Fibroblast of upper back skin (primary cell): ENCODE measurements at places on chromosomes 11 and 22.

DNA sequence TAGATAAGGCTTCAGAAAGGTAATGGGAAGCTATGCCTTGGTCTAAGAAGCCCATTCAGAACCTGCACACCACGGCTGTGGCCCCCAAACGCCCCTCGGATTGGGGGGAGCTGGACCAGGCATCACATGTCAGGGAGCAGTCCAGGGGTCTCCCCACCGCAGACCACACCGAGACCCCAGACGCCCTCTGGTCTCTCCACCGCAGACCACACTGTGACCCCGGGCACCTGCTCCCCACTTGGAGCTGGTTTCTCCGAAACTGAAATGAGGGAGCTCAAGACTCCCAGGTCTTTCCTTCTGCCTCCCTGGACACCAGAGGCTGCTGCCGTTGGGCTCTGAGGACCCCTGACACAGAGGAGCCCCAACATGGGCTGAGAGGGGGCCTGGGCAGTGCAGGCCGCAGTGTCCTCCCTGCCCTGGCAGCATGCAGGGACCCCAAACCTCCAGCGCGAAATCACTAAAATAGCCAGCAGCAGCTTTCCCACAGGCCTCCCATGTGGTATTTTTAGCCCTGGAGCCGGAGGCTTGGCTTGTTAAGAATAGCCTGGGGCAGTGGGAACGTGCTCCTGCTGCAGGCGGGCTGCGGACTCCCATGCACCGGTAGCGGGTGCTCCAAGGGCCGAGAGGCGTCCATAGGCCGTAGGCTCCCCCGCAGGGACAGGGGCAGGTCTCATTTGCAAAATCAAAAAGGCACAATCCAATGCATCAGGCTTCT lies 7.7 kb downstream of the LINC01488 start:
- DNase-seq, result no peak

- no peak for DNase-seq
Measured at GRCh38 chr11:69005631-69006368, 7.2 kb downstream of the MRGPRF start.

GRCh38 chr22:38125038-38125610 lies 14.6 kb upstream of the BAIAP2L2 start:
- DNase-seq, result no peak

- DNase-seq, result no peak
Measured at GRCh38 chr11:120326845-120327281, 1.8 kb downstream of the TLCD5 start.

DNA sequence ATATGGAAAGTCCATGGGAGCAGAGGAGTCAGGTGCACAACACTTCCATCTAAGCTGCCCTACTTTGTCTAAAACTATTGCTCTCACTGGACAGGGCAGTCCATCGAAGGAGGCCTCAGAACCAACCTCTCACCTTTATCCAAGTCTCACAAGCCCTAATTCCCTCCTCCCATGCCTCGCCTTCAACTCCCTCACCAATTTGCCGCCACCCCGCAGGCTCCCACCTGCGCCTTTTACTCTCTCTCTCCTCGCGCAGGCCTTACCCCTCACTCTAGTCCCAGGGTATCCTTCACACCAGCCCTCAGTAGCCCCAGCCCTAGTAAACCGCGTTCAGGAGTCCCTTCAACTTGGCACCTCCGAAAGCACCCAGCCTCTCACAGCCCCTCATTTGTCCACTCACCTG lies 451 bp downstream of the FHIP1B start:
- no peak for DNase-seq

GRCh38 chr22:18119409-18120110 lies 9.0 kb downstream of the TUBA8 start:
- no peak for DNase-seq

DNA sequence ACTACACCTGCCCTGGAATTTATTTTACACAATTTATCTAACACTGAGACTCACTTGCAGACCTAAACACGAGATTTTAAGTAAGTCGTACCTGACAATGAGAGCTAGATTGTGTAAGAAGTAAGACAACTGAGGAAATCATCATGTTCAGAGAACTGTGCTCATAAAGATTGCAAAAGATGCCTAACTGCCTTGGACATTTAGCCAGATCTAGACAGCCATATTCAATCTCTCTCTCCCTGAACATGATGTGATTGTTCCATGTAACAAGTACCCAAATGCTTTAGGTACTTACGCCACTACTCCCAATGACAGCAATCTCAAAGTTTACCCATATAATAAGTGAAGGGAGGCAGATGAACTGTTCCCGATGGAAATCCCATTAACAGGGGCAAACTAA lies 209.8 kb upstream of the PITPNB start:
- DNase-seq, result no peak

DNA sequence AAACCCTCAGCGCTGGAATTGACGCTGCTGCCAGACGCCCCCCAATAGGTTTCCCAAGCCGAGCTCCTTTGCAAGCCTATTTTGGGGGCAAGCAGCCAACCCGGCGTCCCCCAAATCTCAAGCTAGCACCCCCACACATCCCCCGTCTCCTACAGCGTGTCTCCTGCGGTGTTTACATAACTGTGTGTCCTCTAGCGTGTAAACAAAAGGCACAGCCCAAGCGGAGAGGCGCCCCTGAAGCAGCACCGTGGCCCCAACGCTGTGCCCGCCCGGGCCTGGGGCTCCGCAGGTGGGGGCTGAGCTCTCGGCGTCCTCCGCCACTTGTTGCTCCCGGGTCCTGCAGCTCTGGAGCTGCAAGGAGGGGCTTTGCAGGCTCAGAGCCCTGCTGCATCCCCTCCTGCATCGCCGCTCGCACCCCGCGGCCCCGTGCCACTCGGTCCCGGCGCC lies 1.6 kb downstream of the CADM1 start:
- no peak for DNase-seq

DNA sequence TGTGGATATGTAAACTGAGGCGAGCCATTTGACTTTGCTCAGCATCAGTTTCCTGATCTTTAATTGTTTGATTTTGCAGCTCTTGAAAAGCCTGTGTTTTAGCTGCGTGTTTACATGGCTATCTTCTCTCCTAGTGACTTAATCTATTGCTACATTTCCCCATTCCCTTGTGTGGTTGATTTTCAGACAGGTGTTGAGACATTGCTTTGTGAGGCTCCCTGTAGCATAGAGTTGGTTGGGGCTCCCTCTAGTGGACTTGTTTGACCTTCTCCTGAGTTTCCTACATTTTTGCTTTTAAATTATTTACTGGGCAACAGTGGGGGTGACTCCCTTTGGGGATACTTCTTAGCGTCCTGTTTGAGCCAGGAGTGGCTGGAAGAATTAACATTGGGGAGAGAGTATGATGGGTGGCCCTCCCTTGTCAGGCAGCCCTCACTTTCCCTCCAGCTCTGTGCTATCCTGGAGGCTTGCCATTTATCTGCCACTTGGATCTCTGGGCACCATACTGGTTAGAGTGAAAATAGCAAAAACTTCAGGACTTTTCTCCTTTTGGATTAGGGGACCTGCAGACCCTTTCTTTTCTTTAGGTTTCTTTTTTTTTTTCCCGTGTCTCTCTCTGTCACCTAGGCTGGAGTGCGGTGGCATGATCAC lies 9.2 kb upstream of the CBL start:
- DNase-seq, result peak; percentile 82

- DNase-seq, result no peak
Measured at GRCh38 chr11:7543302-7543701, 29.5 kb downstream of the PPFIBP2 start.
